ENCODE measurements at places on chromosomes 1 and 21.

- DNase-seq: no peak
Observed at GRCh38 chr1:61299463-61299862, 217.1 kb downstream of the NFIA start.

DNA sequence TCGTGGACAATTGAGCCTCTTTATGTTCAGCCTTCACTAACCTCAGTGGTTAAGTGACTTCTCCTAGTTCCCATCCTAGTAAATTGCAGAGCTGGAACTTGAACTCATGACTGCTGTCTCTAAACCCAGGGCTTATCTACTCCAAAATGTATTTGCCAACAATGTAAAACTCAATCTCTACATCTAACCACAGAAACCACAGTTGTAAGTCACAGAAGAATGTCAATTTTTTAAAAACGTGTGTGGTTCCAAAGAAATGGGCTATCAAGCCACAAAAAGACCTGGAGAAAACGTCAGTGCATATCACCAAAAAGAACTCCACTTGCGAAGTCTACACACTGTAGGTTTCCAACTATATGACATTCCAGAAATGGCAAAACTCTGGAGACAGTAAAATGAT lies 172.6 kb upstream of the HMCN1 start:
- DNase-seq: peak; percentile 92

GRCh38 chr1:245025525-245025924 lies 129.3 kb upstream of the KIF26B start:
- DNase-seq: no peak

DNA sequence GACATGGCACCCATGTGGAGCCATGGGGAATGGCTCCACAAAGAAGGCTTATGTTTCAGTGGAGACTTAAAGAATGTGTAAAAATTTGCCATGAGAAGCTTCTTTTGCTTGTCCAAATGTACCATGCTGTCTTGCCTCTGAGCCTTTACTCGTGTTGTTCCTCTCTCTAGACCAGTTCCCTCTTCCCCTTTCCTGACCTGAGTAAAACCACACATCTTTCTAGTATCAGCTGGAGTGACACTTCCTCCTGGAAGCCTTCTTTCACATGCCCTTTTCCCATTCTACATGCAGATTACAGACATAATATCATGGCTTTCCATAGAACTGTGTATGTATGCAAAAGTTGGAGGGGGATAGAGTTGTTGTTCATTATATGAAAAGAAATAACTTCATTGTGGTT lies 13.6 kb upstream of the GPX7 start:
- DNase-seq: no peak

- peak; percentile 6 for DNase-seq
Observed at GRCh38 chr1:179038528-179039281, 13.0 kb downstream of the FAM20B start.

Measured in fibroblast of skin of right biceps (primary cell).